ENCODE measurements at places on chromosomes 1 and 21.

DNA sequence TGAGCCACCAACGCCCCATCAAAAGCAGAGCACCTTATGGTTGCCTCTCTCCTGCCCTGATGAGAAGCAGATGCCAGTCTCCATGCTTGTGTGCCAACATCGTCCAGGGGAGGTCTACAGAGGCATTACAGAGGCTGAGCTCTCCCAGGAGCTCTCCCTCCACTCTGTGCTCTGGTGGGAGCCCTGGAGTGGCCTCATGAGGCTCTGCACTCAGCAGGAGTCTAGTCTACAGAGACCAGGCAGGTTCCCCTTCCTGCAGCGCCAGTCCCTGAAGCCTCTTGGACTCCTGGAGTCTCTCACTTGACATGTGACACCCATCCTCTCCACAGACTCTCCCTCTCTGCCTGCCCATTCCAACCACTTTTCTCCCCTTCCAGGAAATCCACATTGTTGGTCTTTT, 3.4 kb downstream of the DCST1 start:
- DNase-seq, result no peak

GRCh38 chr1:206963740-206964139, 6.5 kb downstream of the FCAMR start:
- DNase-seq, result no peak

DNA sequence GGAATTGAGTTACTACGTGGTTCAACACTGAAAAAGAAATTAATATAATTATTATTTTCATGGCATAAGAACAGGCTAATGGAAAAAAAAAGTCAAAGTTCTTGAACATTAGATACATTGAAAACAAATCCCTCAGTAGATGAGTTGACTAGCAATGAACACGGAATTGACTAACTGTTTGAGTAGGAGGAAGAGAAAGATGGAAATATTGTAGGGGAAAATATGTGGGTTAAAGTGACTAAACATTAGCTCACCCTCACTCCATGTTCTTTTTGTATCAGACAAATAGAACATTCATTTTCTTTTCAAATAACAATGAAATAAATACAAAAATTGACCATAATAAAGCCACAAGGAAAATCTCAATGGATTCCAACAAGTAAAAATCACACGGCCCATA, 84.3 kb downstream of the KCNK2 start:
- DNase-seq, result no peak

- DNase-seq, result no peak
These were observed 26.9 kb downstream of the SOD1 start for GRCh38 chr21:31686272-31686915.

GRCh38 chr1:158039380-158039779, 45.9 kb downstream of the KIRREL1 start:
- DNase-seq, result no peak

- DNase-seq, result no peak
These were observed 29.3 kb downstream of the BATF3 start for GRCh38 chr1:212670301-212670700.

- DNase-seq, result no peak
These were observed 206.8 kb downstream of the ST6GALNAC3 start for GRCh38 chr1:76281306-76281705.

GRCh38 chr21:45290948-45291612, 3.4 kb upstream of the POFUT2 start:
- DNase-seq, result no peak

DNA sequence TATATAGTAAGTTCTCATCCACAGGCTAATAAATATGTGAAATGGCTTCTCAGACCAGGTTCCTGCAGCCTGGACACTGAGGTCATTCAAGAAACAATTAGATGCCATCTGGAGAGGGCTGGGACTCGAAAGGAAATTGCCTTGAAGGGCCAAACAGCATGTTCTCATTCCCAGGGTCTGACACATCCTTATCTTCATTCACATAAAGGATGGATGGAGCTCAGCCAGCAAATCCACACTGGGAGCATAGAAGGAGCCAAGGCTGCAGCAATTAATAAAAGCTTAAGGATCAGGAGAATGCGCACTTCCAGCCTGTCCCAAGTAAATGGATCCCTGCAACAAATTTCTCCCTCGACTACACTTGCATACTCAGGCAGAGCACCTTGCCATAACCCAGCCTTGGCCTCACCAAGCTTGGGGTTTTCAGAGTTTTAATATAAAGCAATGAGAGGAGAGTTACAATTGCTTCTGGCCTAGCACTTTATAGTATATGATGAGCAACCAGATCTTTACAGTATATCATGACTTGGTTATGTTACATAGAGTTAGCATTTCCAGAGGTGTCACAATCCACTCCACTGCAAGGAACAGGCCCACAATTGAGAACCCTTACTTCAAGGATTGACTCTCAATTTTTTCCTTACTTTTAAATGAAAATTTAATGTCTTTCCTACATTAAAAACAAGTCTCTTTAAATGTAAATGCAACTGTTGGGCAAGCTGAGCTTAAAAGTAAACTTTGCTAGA, 55.9 kb downstream of the BCAR3 start:
- DNase-seq, result no peak

DNA sequence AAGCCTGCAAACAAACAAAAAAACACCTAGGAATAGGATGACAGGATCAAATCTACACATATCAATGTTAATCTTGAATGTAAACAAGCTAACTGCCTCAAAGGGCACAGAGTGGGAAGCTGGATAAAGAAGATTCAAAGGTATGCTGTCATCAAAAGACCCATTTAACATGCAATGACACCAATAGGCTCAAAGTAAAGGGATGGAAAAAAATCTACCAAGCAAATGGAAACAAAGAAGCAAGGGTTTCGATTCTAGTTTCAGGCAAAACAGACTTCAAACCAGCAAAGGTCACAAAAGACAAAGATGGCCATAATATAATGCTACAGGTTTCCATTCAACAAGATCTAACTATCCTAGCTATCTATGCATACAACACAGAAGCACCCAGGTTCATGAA, 16.2 kb upstream of the OR2T10 start:
- DNase-seq, result no peak

GRCh38 chr1:84505493-84506001, 639 bp upstream of the SPATA1 start:
- DNase-seq, result no peak

DNA sequence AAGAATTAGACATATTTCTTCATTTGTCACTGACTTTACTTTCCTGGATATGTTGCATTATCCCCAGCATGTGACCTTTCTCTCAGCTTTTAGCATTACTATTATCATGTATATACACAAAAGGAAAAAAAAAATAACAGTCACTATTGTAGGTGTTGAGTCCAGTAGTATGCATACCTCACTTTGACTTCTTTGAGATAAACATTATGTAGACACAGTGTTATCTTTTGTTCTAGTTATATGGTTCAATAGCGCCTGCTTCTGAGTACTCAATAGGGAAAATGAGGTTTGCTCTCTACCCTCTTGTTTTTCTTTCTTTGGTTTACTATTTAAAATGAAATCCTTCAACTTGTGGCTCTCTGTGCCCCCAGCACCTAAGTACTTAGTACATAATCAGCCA, 409.6 kb upstream of the PKN2 start:
- DNase-seq, result no peak

GRCh38 chr1:41952208-41952607, 33.5 kb upstream of the HIVEP3 start:
- DNase-seq, result no peak

DNA sequence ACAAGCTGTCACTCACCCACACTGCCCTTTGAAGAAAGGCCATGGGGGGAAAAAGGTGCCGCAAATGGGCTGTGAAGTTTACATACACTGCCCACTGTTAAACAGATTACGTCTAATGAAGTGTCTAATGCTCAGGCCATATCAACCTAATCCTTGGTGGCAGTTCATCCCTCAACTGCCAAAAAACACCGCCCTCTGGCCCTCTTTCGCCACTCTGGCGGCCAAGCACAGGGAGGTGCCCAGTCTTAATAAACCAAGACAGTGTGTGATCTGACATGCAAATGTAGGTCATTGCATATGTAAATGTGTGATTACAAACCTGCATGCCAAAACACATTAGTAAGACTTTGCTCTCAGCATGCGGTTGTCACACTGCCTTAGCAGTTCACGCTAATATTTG, 89.5 kb downstream of the NEK7 start:
- no peak for DNase-seq

DNA sequence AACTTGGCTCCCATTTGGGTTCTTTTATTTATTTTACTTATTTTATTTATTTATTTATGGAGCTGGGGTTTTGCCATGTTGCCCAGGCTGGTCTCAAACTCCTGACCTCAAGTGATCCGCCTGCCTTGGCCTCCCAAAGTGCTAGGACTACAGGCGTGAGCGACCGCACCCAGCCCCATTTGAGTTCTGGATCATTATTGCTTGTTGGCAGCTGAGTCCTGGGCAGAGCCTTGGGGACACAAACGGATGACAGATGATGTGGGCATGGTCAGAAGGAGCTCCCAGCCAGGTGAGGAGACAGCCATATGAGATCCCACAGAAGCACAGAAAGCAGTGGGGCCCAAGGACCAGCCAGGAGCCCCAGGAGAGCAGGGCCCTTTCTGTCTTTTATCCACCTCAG, 254.0 kb downstream of the MATN1 start:
- no peak for DNase-seq

GRCh38 chr1:219159946-219160645, 13.6 kb upstream of the LYPLAL1 start:
- no peak for DNase-seq

DNA sequence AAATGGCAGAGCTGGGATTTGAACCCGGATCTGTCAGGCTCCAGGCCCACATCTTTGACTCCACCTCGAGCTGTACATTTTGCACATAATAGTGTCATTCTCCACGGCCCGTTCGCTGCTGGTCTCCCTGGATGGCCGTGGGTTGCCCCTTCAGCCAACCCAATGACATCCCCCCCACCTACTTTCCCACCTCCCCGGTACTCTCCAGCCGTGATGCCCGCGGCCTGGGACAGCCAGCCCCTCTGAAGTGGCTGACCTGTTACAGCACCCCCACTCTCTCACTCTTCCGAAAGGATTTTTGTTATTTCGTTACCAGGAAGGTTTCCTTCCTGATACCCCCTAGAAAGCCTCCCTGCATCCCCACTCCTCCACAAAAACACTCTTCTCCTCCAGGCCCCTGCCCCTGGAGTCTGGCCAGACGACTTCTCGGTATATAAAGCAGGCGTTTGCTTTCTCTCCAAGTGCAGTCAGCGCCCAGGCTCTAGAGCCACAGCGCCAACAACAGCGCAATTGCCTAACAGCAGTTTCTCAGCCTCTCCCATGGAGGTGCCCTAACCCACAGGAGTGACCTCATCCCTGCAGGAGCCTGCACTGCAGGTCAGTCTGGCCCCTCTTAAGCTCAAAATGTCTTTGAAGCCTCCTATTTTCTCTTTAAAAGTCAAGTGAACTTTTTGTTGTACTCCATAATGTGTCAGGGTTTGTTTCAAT, 14.5 kb upstream of the GJB5 start:
- DNase-seq, result no peak

DNA sequence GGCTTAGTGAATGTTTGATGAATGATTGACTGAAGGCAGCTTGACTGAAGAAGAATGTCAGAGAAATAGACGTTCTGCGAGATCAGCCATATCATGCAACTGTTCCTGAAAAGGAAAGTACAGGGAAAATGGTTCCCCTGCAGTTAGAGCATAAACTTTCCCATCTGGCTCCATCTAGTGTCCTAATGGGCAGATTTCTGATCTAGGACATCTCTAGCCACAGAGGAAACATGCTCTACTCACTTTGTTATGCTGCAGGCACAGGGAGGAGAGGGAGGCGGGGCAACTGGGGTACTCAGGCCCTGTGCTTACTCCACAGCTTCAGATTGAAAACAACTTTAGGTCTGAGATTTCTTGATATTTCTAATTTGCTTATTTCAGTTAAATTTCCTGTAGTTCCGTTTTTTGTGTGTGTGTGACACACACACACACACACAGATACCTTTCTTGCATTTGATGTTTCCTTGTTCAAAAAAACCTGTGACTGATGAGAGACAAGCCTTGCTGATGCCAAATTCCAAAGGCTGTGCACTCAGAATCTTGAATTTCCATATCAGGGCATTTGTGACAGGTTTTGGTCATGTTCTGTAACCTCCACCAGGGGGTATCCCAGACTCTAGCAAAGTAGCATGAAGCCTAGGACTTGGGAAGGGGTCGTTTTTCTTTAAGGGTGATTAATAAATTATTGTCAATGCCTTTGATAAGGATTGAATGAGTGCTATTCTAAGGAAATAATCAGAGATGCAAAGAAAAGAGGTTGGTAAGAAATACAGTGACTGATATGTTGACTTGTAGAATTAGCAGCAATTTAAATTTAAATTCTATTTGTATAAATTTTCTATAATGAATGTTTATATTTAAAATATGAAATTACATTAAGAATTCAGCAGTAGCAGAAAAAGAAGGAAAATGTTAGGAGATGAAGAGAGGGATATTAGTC, 139.7 kb upstream of the BEND5 start:
- DNase-seq, result no peak

- DNase-seq, result no peak
These were observed 1.9 kb downstream of the KRTAP10-5 start for GRCh38 chr21:44578371-44579055.

- DNase-seq, result no peak
These were observed 59.7 kb downstream of the TGFBR3 start for GRCh38 chr1:91826248-91826647.

DNA sequence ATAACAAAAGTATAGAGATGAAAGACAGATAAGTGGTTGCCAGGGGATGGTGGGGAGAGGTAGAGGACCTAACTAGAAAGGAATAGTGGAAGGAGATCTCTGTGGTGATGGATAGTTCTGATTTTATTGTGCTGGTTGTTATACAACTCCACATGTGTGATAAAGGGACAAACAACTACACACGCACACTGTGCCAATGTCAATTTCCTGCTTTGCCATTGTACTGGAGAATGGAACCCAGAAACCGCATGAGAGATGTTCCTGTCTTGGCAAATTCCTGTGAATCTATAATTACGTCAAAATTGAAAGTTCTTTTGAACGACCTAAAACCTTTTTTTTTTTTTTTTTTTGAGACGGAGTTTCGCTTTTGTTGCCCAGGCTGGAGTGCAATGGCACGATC, 11.0 kb downstream of the TNFRSF9 start:
- DNase-seq, result no peak
